ENCODE measurements at places on chromosomes 5 and 9. TPM values are rescaled to one million over a fixed set of nuclear protein-coding genes. Genes with fewer than 3 reads are reported as not detected.
A peak's percentile ranks its signal among the peaks of the same experiment; 100 is the strongest.

The CRB2 gene
- total RNA-seq = 0.10 TPM

DNA sequence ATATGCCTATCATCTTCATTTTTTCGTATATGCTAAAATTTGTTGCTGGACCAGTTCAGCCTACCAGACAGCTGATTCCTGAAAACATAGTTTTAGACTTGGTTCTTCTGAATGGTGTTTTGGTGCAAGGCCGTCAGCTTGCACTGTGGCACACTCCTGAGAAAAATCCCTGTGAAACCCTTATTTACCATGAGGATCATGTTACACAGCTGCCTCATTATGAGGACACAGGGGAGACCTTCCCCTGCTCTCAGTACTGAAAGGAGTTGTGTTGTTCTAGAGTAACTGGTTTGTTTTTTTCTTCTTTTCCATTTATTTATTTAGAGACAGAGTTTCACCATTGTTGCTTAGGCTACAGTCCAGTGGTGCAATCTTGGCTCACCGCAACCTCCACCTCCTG, 37.6 kb downstream of the MAST4 start:
- no peak overlapping the region for H3K4me3 ChIP-seq
- H3K36me3 ChIP-seq = no peaks in the 10 kb centered on the region
- DNase-seq = no peak
- peaks cover 2% of the 10 kb centered on the region for H3K4me1 ChIP-seq

- peak; percentile 34 for DNase-seq
- H3K27me3 ChIP-seq = no peaks in the 10 kb centered on the region
- H3K4me1 ChIP-seq = no peaks in the 10 kb centered on the region
- no peak overlapping the region for H3K27ac ChIP-seq
- H3K36me3 ChIP-seq = peaks cover 4% of the 10 kb centered on the region
These were observed 368 bp upstream of the CCDC180 start for GRCh38 chr9:97307091-97307490.

The C5orf34 gene
- total RNA-seq = 8.9 TPM

The FCN2 gene
- not detected for total RNA-seq

GRCh38 chr9:136609838-136610311, 52.8 kb upstream of the EGFL7 start:
- H3K36me3 ChIP-seq = no peaks in the 10 kb centered on the region
- H3K27me3 ChIP-seq = no peaks in the 10 kb centered on the region
- H3K4me1 ChIP-seq = no peaks in the 10 kb centered on the region
- no peak for DNase-seq

DNA sequence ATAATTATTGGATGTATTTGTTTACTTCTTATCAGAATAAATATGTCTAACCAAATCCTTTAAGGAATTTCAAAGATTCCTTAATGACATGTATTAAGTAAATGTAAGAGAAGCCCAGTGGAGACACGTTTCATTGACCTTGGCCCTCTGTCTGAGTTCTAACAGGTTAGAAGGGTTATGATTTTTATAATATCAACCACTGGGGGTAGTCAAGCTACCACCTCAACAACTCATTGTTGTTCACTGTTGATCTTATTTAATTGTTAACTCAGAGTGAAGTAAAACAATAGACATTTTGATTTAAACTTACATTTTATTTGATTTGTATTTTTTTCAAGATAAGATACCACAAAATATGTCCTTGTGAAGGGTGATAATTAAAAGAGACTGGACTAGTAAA, 499.2 kb upstream of the COX7C start:
- no peaks in the 10 kb centered on the region for H3K36me3 ChIP-seq
- H3K27ac ChIP-seq = no peak overlapping the region
- H3K27me3 ChIP-seq = no peaks in the 10 kb centered on the region
- H3K4me3 ChIP-seq = no peak overlapping the region

The PCDHB2 gene
- not detected for total RNA-seq

DNA sequence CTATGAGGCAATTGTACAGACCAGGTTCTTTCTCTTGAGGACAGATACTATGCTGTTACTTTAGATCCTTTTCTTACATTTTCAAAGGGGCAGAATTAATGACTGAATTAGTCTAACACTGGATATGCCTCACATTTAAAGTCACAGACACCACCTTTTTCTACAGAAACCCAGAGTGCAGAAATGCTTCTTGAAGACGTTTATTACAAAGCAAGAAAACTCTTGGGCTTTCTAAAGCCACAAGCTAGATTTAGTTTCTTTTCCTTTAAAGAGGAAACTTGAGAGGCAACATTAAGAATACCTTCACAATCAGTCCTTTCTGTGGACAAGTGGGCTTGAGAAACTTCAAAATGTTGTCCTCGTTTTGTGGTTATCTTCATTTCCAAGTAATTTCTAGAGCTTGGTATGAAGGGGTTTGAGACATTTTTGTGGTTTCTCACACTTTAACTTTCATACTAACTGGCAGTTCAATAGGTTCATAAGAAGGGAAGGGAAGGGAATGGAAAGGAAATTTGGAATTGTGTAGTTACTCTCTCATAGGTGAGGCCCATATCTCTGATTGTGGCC, 527.4 kb downstream of the RASEF start:
- no peaks in the 10 kb centered on the region for H3K4me1 ChIP-seq
- no peak for DNase-seq
- no peaks in the 10 kb centered on the region for H3K36me3 ChIP-seq
- no peak overlapping the region for H3K4me3 ChIP-seq
- no peak overlapping the region for H3K27ac ChIP-seq

The ANKRD18A gene
- total RNA-seq = 3.9 TPM

The TMC1 gene
- total RNA-seq = not detected

The GDA gene
- total RNA-seq = not detected

DNA sequence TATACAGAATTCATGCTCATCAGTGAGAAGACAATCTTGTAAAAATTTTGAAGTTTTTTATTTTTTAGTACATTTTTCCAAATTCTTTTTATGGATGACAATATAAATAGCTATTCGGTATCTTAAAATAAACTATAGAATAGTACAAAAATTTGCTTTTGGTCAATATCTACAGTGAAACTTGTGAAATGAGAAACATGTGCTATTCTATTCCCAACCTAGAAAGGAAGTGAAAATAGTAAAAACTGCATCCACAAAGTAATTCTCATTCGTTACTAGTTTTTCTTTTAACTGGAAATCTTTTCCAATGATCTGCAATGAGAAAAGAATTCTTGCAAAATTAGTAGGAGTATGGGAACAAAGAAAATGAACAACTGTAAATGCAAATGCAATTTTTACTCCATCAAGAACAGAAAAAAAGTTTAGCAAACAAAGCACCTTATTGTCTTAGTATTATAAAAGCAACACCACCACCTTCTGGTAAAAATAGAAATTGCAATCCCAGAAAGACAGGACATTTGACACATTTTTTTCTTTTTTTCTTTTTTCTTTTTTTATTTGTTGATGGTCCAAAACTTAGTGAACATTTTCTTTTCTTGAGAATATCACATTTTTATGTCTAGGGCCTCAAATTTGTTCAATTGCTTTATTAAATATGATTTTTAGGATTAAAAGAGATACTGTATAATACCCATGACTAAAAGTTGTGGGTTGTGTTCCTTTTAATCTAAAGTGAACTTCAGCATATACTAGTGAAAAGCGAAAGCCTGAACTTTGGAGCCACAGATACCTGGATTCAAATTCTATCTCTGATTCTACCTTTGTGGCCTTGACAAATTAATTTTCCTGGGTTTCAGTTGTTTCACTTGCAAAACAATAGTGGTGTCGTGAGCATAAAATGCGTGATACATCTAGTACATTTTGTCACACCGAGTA, 72.3 kb downstream of the SLCO4C1 start:
- H3K4me3 ChIP-seq = no peak overlapping the region
- peaks cover 9% of the 10 kb centered on the region for H3K27me3 ChIP-seq
- no peak overlapping the region for H3K27ac ChIP-seq

- H3K4me1 ChIP-seq = no peaks in the 10 kb centered on the region
- H3K4me3 ChIP-seq = no peak overlapping the region
- no peaks in the 10 kb centered on the region for H3K27me3 ChIP-seq
- no peaks in the 10 kb centered on the region for H3K36me3 ChIP-seq
- no peak for DNase-seq
These were observed 156.4 kb downstream of the EDIL3 start for GRCh38 chr5:84228266-84228665.

DNA sequence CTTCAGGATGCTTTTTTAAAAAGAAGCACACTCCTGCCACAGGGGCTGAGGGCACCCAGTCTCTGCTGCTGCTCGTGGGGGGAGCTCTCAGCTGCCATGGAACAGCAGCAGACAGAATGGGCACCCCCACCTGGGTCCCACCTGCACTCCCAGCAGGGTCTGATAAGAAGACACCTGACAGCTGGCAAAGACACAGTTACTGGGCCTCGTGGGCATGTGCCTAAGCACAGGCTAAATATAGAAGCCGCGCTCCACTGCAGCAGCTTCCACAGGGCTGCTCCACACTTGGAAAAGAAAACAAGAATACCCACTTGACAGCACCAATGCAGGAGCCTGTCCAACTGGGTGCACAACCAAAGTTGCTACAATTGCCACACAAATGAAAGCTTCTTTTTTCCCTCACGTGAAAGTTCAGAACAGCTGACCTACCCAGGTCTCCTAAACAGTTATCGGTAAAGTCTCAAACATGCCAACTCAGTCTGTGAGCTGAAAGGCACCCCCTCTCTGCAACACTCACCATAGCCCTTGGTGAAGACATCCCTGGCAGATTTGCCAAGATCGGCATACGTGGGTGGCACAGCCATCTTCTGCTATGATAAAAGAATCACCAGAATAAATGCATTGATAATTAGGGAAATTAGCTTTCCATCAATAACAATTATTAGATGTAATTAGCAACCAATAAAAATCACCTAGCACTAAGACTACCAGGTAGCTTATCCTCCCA, 12.2 kb downstream of the VDAC1 start:
- peaks cover 27% of the 10 kb centered on the region for H3K36me3 ChIP-seq
- H3K27ac ChIP-seq = no peak overlapping the region
- no peak overlapping the region for H3K4me3 ChIP-seq
- no peak for DNase-seq

DNA sequence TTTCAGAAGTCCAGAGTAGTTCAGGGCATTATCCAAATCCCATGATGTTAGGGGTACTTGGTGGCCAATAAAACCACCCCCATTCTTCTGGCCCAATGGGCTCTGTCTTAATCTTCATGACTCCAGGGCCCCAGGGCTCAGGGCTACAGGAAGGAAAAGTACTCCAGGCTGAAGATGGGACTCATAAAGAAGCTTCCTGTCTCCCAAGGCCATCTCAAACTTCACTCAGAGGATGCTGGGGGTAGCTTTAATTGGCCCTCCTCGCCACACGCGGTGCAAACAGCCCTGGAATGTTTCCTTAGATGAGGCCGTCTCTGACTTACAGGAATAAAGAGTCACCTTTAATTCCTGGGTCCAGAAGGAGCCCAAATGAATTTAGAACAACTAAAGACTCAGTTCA, 52.3 kb downstream of the BOD1 start:
- H3K36me3 ChIP-seq = peaks cover 1% of the 10 kb centered on the region
- no peak overlapping the region for H3K4me3 ChIP-seq
- H3K27ac ChIP-seq = no peak overlapping the region
- H3K4me1 ChIP-seq = no peaks in the 10 kb centered on the region

DNA sequence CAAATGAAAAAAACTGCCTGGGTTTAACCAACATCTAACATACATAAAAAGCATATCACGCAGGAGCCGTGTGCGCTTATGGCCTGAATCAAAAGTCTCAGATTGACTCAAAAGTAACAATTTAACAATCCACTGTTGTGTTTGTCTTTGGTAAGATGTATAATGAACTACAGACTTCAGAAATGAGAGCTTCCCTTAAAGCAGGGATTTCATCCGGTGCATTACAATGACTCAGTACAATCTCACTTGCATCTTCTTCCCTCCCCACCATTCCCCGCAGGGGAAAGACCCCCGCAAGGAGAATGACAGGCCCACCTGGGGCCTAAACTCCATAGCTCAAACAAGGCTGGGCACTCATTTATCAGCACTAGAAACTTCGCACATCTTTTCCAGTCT, 1.4 kb downstream of the ZFR start:
- H3K4me1 ChIP-seq = peaks cover 37% of the 10 kb centered on the region
- peak overlapping the region; percentile 99 for H3K4me3 ChIP-seq
- peak; percentile 44 for DNase-seq
- H3K36me3 ChIP-seq = peaks cover 28% of the 10 kb centered on the region

- no peaks in the 10 kb centered on the region for H3K27me3 ChIP-seq
- H3K4me3 ChIP-seq = no peak overlapping the region
- H3K4me1 ChIP-seq = no peaks in the 10 kb centered on the region
- DNase-seq = no peak
- H3K27ac ChIP-seq = no peak overlapping the region
These were observed 255.9 kb upstream of the IRX1 start for GRCh38 chr5:3339798-3340115.

GRCh38 chr5:72157625-72157962, 50.3 kb downstream of the MAP1B start:
- no peaks in the 10 kb centered on the region for H3K36me3 ChIP-seq
- no peak overlapping the region for H3K4me3 ChIP-seq
- H3K27ac ChIP-seq = no peak overlapping the region
- no peaks in the 10 kb centered on the region for H3K4me1 ChIP-seq
- DNase-seq = no peak

The RGMB gene
- 4.9 TPM for total RNA-seq

GRCh38 chr9:4596165-4596922, 65.8 kb upstream of the PLPP6 start:
- H3K27ac ChIP-seq = peak overlapping the region; percentile 55
- DNase-seq = peak; percentile 34
- peaks cover 30% of the 10 kb centered on the region for H3K4me1 ChIP-seq
- H3K4me3 ChIP-seq = no peak overlapping the region
- H3K36me3 ChIP-seq = no peaks in the 10 kb centered on the region

GRCh38 chr5:75690669-75691068, 26.6 kb downstream of the POC5 start:
- DNase-seq = no peak
- peaks cover 11% of the 10 kb centered on the region for H3K36me3 ChIP-seq
- no peaks in the 10 kb centered on the region for H3K4me1 ChIP-seq
- no peak overlapping the region for H3K27ac ChIP-seq
- no peak overlapping the region for H3K4me3 ChIP-seq

- H3K36me3 ChIP-seq = peaks cover 4% of the 10 kb centered on the region
- no peak for DNase-seq
- H3K27me3 ChIP-seq = no peaks in the 10 kb centered on the region
- no peak overlapping the region for H3K27ac ChIP-seq
These were observed 1.8 kb upstream of the MYORG start for GRCh38 chr9:34378376-34379060.

DNA sequence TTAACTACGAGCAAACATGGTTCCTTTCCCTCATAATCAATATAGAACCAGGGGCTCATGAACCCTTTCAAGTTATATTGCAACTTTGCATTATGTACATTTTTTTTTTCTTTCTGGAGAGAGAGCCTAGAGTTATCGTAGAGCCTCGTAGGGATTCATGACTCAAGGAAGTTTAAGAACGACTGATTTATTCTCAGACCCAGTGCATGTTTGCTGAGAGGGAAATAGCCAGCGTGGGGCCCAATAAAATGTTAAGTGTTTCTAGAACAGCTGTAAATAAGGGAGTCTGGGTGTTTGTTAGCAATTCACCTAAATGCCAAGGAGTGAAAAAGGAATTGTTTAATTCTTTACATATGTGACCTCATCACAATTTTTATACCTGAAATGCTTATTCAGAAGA, 119.0 kb upstream of the KLF9 start:
- no peaks in the 10 kb centered on the region for H3K36me3 ChIP-seq
- H3K4me1 ChIP-seq = peaks cover 11% of the 10 kb centered on the region
- no peak overlapping the region for H3K4me3 ChIP-seq
- no peak for DNase-seq
- H3K27me3 ChIP-seq = no peaks in the 10 kb centered on the region
- no peak overlapping the region for H3K27ac ChIP-seq

- no peak overlapping the region for H3K4me3 ChIP-seq
- H3K27me3 ChIP-seq = peaks cover 11% of the 10 kb centered on the region
- DNase-seq = no peak
These were observed 279.4 kb downstream of the BNC2 start for GRCh38 chr9:16591092-16591491.

The UGT3A1 gene
- not detected for total RNA-seq

- DNase-seq = no peak
- H3K36me3 ChIP-seq = no peaks in the 10 kb centered on the region
- no peak overlapping the region for H3K4me3 ChIP-seq
- no peaks in the 10 kb centered on the region for H3K27me3 ChIP-seq
These were observed 9.3 kb upstream of the OR13F1 start for GRCh38 chr9:104494808-104495207.

Measured in activated naive CD8-positive, alpha-beta T cell treated with anti-CD3 and anti-CD28 coated beads for 36 hours (primary cell).